Stimulated activated CD4-positive, alpha-beta T cell treated with anti-CD3 and anti-CD28 coated beads, Interleukin-12 subunit alpha, Interleukin-12 subunit beta, amount 100 ng/mL, for 48 hours (primary cell): ENCODE measurements at places on chromosomes 3 and 15.

- DNase-seq: peak; percentile 69
These were observed 22.1 kb downstream of the ACKR2 start for GRCh38 chr3:42831321-42831713.

DNA sequence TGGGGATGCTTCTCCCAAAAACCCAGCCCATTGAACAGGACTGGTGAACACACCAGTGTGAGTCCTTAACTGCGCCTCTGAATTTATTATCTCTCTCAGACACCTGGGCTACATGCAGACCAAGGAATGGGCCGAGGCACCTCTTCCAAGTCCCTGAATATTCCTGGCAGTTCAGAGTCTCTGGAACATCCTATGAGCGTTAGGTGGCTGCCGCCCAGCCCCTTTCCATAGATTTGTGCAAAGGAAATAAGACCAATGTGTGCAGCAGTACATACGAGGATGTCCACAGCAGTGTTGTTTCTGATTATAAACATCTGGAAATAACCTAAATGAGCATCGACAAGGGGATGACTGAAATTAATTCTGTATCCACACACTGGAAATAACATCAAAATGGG is 104.9 kb upstream of the RPL32 start:
- no peak for DNase-seq

DNA sequence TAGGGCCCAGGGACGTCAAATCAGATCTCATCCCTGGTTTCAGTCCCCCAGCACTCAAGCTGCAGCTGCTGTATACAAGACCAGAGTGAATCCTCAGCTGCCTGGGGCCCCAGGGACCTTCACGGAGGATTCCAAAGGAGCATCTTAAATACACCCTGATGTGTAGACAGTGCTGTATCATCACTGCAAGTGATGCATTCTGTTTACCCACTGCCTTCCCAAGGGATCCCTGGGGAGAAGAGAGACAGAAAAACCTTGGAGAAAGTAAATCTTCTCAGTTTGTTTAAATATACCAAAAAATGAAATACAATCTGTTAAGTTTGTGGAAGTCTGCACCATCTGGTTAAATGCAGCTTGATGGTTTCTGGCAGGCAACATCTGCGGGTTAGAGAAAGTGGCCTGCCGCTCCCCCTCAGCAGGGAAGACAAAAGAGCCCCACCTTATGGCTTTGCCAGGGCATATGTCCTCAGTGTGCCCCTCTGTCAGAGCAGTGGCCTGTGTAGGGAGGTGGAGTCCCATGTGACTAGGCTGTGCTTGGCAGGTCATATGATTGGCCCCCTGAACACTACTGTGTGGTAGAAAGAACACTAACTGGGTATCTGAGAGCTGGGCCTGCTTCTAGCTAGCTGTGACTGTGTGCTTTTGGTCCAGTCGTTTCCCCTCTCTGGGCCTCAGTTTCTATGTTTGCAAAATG is 222.2 kb upstream of the TRIM42 start:
- no peak for DNase-seq

DNA sequence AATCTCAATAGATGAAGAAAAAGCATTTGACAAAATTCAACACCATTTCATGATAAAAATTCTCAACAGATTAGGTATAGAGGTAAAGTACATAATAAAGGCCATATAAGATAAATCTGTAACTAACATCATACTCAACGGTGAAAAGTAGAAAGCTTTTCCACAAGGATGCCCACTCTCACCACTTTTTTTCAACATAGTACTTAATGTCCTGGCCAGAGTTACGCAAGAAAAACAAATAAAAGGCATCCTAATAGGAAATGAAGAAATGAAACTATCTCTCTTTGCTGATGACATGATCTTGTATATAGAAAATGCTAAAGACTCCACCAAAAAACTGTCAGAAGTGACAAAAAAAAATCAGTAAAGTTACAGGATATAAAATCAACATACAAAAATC is 33.0 kb downstream of the THBS1 start:
- no peak for DNase-seq

DNA sequence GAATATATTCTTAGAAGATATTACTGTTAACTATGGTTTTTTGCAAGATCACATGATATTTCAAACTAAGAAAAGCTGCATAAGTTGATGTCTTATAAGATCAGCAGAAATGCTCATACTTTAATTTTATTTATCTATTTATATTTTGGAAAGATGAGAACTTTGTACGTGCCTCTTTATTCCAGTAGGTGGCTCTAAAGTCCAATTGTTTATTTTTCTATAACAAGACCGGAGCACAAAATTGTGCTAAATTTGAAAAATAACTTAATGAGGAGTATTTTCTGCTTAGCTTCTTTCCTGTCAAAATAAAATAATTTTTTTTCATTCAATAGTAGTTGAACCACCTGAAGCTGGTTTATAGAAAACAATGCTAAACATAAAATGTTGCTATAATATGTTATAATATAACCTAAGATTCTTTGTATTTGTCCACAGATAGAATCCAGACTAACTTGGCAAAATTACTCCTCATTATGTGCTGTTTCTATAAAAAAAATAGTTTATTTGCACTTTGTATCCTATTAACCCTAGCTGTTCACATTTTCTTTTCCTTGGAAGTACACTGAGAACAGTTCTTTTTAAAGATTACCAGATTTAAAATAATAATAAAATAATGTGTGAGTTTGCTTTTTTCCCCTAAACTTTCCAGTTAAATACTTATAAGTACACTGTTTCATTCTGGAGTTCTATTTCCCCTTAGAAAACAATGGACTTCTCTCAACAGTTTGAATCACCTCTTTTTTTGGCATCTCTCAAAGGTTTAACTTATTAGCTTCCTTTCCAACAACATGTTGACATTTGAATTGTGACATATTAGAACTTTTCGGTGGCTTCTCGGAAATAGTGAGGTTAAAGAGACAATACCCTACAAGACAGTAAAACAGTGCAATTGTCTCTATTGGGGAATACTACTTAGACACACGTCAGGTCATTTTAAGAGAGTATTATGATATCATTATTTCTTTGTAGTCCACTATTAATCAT is 530.0 kb downstream of the MECOM start:
- no peak for DNase-seq

GRCh38 chr15:80531796-80532195 is 127.6 kb downstream of the ARNT2 start:
- DNase-seq: no peak

DNA sequence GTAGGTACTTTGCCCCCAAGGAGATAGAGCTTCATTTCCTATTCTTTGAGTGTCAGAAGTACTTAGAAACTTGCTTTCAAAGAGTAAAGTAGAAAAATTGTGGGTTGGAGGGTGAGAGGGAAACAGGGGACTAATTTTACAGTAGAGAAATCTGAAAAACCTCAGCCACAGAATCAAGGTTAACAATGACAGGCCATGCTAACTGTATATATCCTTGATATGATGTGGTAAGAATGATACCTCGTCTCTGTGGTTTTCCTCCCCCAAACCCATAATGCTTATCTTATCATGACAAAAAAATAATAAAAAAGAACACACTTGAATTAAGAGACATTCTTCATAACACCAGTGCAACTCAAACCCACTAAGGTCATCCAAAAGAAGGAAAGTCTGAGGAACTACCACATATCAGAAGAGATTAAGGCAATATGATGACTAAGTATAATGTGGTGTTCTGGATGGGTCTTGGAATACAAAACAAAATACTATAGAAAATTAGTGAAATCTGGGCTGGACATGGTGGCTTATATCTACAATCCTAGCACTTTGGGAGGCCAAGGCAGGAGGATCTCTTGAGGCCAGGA is 360.4 kb downstream of the ULK4 start:
- no peak for DNase-seq

- DNase-seq: no peak
These were observed 20.6 kb downstream of the CMC1 start for GRCh38 chr3:28262001-28262400.
